Naive thymus-derived CD8-positive, alpha-beta T cell (primary cell): ENCODE measurements at places on chromosomes 4 and X. TPM values are rescaled to one million over a fixed set of nuclear protein-coding genes. Genes with fewer than 3 reads are reported as not detected.

- peaks cover 4% of the 10 kb centered on the region for H3K27me3 ChIP-seq
- H3K36me3 ChIP-seq: no peaks in the 10 kb centered on the region
- no peak overlapping the region for H3K27ac ChIP-seq
- no peaks in the 10 kb centered on the region for H3K4me1 ChIP-seq
These were observed 79.6 kb upstream of the PSAPL1 start for GRCh38 chr4:7514281-7514680.

DNA sequence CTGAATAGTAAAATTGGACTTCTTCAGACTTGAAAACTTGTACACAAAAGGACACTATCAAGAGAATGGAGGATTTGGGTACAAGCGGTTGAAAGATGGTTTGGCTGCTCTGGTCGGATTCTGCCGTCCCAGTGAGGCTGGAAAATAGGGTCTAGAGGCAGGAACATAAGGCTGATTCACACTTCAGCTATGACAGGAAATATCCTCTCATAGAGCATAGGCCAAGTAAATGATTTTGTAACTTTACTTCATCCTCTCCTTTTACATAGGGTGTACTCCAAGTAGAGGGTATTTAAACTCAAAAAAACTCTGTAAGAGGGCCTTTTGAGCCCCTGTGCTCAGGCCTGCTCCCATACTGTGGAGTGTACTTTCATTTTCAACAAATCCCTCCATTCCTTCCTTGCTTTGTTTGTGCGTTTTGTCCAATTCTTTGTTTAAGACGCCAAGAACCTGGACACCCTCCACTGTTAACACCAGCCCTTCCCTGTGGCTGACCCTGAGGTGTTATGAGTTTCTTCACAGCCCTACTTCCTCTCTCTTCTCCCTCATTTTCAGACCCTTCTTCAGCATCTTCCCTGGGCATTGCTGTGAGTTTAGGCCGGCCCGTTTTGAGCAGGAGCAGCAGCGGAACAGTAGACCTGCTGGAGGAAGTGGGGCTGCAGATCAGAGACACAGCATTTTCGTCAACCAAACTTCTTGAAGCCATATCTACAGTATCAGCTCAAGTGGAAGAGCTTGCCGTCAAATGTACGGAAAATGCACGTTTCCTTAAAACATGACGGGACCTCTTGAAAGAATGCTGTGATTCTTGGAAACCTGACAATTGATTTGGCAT, 7.2 kb downstream of the PGAM4 start:
- peaks cover 30% of the 10 kb centered on the region for H3K4me1 ChIP-seq
- H3K27ac ChIP-seq: peak overlapping the region; percentile 90
- no peaks in the 10 kb centered on the region for H3K27me3 ChIP-seq
- DNase-seq: no peak

DNA sequence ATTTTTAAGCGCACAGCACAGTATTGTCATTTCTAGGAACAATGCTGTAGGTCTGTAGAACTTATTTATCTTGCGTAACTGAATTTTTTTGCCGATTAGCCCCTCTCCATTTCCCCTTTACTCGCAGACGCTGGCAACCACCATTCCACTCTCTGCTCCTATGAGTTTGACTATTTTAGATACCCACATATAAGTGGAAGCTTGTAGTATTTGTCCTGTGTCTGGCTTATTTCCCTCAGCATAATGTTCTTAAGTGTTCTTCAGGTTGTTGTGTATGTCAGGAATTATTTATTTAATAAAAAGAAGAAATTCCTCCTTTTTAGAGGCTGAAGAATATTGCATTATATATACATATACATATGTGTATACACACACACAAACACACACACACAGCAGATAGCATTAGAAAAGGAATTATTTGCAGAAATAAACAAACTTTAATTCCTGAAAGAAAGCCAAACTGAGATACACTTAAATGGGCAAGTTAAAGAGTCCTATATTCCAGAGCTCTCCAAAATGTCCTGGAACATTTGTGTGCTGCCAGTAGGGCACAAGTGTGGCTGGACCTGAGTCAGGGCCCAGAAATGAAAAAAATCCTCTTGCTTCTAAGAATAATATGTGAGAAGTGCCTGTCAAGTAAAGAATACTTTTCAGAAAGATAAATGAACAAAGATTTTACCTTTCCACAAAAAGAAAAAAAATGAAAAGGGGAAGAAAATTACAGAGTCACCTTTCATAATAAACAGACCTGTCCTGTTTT, 4.5 kb upstream of the ZNF330 start:
- H3K4me3 ChIP-seq: no peak overlapping the region
- peaks cover 12% of the 10 kb centered on the region for H3K27me3 ChIP-seq
- peaks cover 11% of the 10 kb centered on the region for H3K4me1 ChIP-seq
- no peak overlapping the region for H3K27ac ChIP-seq

MAP7D2 gene
- total RNA-seq: 0.16 TPM

GRCh38 chrX:68112321-68112720, 321.0 kb downstream of the OPHN1 start:
- H3K4me3 ChIP-seq: no peak overlapping the region
- H3K27ac ChIP-seq: no peak overlapping the region
- H3K27me3 ChIP-seq: no peaks in the 10 kb centered on the region

DNA sequence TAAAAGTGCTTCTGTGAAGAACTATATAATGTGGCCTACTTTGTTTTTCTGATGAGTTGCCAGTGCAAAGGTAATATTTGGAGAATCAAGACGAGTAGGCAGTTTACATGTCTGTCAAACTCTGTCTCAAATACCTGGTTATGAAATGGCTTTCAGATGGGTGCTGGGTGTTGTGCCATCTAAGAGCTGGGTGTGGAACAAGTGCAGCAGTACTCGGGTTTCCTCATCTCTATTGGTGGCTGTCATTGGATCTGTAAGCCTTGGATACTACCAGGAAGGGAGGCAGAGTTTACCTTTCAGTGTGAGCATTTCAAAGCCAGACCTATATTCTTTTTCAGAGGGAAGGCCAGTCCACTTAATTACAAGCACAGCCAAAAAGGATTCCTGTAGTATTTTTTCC, 37.2 kb downstream of the MTM1 start:
- H3K27ac ChIP-seq: no peak overlapping the region
- H3K27me3 ChIP-seq: no peaks in the 10 kb centered on the region
- peaks cover 5% of the 10 kb centered on the region for H3K4me1 ChIP-seq
- no peak for DNase-seq
- H3K36me3 ChIP-seq: peaks cover 13% of the 10 kb centered on the region

DNA sequence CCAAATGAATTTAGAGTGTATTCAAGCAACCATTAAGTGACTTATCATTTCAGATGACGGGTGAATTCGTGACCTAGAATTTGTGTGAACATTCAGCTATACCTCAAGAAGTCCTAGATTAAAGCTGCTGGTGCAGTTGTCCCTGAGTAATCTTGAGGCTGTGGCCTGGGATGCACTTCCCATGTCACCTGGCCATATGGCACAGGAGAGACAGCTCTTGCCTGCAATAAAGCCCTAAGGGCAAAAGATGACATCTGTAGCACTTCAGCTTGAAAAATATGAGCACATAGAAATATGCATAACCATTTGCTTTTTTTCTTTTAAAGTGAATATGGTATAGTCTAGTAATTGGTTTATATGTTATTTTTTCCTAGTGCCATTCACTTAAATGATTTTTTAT, 125.8 kb downstream of the FHDC1 start:
- H3K36me3 ChIP-seq: no peaks in the 10 kb centered on the region
- peaks cover 17% of the 10 kb centered on the region for H3K27me3 ChIP-seq
- no peak for DNase-seq
- no peaks in the 10 kb centered on the region for H3K4me1 ChIP-seq
- no peak overlapping the region for H3K4me3 ChIP-seq

GRCh38 chrX:38817004-38817703, 15.9 kb downstream of the MID1IP1 start:
- H3K27ac ChIP-seq: no peak overlapping the region
- H3K36me3 ChIP-seq: no peaks in the 10 kb centered on the region
- peak overlapping the region; percentile 49 for H3K4me3 ChIP-seq
- H3K27me3 ChIP-seq: no peaks in the 10 kb centered on the region
- no peak for DNase-seq

TIGD4 gene
- 0.36 TPM for total RNA-seq

FAM47B gene
- not detected for total RNA-seq
